ENCODE measurements at places on chromosomes 4 and X. TPM values are rescaled to one million over a fixed set of nuclear protein-coding genes. Genes with fewer than 3 reads are reported as not detected.

DNA sequence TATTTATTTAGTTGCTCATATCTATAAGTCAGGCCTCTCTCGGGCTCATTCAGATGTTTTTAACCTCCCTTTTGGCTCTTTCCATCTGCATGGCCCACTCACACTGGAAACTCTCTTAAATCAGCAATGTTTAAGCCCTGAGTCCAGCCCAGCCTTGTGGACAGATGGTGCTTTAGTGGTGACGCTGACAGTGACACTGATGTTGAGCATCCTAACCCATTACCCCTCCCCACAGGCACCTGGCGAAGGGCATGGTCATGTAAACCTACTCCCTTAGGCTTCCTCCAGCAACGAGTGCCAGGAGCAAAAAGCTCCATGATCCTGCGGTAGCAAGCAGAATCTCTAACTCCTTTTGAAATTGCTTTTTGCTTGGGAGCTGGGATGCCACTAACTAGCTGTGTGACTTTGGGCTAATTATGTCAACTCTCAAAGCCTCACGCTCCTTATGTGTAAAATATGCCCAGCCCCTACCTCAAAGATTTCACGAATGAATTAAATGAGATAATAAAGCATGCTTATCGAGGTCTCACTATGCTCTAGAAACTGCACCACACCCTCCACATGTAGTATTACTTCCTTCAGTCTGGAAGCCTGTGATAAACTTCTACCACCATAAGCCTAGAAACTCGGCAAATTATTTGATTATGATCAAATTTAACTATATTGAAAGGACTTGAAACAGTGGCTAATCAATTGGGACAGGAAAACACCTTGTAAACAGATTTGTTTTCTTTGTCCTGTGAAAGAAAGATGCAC, 569.4 kb downstream of the BCOR start:
- no peaks in the 10 kb centered on the region for H3K4me1 ChIP-seq
- no peak overlapping the region for H3K4me3 ChIP-seq
- no peaks in the 10 kb centered on the region for H3K27me3 ChIP-seq
- no peak for DNase-seq
- H3K27ac ChIP-seq: no peak overlapping the region

- H3K36me3 ChIP-seq: no peaks in the 10 kb centered on the region
- no peaks in the 10 kb centered on the region for H3K27me3 ChIP-seq
- H3K4me1 ChIP-seq: no peaks in the 10 kb centered on the region
- H3K4me3 ChIP-seq: no peak overlapping the region
- H3K27ac ChIP-seq: no peak overlapping the region
- no peak for DNase-seq
Measured at GRCh38 chr4:146592019-146592418, 46.7 kb upstream of the POU4F2 start.

DNA sequence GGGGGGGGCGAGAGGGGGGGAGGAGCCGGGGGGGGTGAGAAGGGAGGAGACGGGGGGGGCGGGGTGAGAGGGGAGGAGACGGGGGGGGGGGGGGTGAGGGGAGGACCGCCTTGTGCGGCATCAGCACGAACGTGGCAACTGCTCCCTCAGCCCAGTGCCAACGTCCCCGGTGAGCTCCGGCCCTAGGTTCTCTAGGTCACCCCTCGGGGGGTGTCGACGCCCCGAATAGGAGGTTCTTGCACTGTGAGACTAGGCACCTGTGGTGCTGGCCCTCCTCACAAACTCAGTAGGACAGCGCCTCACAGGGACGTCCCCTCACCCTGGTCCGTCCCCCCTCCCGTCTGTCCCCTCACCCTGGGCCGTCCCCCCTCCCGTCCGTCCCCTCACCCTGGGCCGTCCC, 21.5 kb upstream of the GTPBP6 start:
- no peak for DNase-seq
- no peaks in the 10 kb centered on the region for H3K27me3 ChIP-seq
- H3K4me3 ChIP-seq: no peak overlapping the region
- H3K27ac ChIP-seq: no peak overlapping the region

- no peaks in the 10 kb centered on the region for H3K4me1 ChIP-seq
- no peaks in the 10 kb centered on the region for H3K27me3 ChIP-seq
- H3K36me3 ChIP-seq: no peaks in the 10 kb centered on the region
- H3K27ac ChIP-seq: no peak overlapping the region
Measured at GRCh38 chr4:37780444-37781130, 45.9 kb upstream of the PGM2 start.

DNA sequence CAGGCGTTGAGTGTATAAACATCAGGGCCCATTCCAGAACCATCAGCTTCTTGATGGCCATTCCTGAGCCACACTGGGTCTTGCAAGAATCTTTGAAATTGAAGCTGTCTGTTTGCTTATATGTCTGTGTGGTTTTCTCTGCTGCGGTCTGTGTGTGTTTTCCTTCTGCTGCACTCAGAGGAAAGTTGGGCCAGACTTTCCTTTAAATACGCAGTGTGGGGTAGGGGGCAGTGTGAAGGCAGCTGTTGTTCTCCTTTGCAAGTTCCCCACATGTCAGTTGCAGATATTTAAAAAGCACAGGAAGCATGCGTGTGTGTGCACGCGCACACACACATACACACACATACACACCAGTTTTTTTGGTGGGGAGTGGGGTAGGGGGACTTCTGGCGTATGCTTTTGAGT, 32.1 kb downstream of the CCKAR start:
- no peaks in the 10 kb centered on the region for H3K27me3 ChIP-seq
- peak; percentile 54 for DNase-seq
- no peak overlapping the region for H3K27ac ChIP-seq
- H3K36me3 ChIP-seq: no peaks in the 10 kb centered on the region
- no peak overlapping the region for H3K4me3 ChIP-seq
- peaks cover 7% of the 10 kb centered on the region for H3K4me1 ChIP-seq

DNA sequence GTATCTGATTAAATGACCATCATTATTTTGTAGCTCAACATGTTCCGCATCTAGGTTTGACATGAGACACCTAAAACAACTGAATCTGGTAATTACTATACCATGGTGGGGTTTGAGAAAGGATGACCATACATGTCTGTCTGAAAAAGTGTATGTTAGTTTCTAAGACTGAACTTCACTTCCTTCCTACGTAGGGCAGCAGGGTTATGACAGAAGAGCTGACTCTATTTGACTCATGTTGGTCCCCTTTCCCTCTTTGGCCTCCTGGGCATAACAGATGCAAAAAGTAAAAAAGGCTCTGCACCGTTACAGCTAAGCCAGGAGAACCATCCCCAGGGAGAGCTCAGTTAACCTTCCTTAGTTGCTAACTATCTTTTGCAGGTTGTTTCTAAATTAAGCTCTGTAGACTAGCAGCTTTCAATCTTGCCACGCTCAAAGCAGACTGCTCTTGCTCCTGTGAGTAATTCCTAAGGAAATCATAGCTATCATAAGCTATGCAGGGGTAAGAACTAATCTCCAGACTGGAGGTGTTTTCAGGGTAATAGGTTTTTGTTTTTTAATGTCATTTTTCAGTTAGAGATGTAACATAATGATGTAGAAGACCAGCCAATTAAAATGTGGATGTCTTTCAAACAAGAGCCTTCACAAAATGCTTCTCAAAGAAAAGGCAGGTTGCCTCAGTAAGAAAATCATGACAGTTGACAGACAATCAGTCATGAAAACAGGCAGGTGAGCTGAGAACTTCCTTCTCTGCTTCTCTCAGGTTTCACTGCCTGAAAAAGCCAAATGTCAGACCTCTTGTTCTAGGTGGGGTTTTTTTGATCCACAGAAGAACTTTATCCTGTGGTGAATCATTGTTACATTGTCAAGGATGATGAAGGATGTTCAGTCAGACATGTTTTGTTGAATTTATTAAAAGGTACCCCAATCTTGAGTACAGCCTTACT, 66.9 kb upstream of the DAPP1 start:
- no peaks in the 10 kb centered on the region for H3K36me3 ChIP-seq
- H3K27ac ChIP-seq: no peak overlapping the region
- no peaks in the 10 kb centered on the region for H3K4me1 ChIP-seq
- no peak overlapping the region for H3K4me3 ChIP-seq
- H3K27me3 ChIP-seq: no peaks in the 10 kb centered on the region
- no peak for DNase-seq

DNA sequence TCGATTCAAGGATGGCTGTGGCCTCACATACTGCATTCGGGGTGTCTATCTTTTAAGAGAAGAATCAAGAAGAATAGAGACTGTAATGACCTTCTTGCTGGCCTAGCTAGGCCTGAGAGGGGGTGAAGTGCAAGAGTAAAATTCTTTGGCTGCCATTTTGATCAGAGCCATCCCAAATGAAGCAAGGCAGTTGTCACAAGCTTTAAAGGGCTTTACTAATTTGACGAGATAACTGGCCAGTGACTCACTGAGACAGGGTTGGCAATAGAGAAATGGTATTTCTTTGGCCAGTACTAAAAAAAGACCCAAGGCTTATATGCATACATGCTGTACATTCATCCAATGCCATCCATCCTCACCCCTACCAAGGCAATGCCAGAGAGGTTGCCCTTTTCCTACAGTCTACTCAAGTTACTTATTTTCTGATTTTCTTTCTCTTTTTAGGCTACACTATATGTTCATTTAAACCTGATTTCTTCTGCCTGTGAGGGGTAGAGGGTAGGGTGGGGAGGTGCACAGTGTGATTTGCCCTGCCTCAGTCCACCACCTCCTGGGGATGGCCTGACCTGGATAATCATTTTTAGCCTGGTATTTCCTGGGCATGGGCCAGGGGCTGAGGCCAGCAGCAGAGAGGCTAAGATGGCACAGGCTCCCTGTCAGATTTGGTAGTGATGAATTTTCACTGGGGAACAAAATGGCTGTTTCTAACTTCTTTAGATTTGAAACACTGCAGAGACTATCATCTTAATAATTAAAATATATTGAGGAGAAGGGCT, 32.2 kb downstream of the ATG4A start:
- H3K4me3 ChIP-seq: no peak overlapping the region
- H3K36me3 ChIP-seq: peaks cover 5% of the 10 kb centered on the region
- no peak overlapping the region for H3K27ac ChIP-seq
- H3K27me3 ChIP-seq: no peaks in the 10 kb centered on the region
- no peaks in the 10 kb centered on the region for H3K4me1 ChIP-seq
- DNase-seq: no peak

- DNase-seq: no peak
- H3K27me3 ChIP-seq: no peaks in the 10 kb centered on the region
- no peak overlapping the region for H3K27ac ChIP-seq
- no peaks in the 10 kb centered on the region for H3K4me1 ChIP-seq
Measured at GRCh38 chr4:82678051-82678450, 116.3 kb upstream of the TMEM150C start.

THOC2 gene
- 78.2 TPM for total RNA-seq

NPY5R gene
- total RNA-seq: 0.29 TPM

SLAIN2 gene
- total RNA-seq: 82.1 TPM

Data from left lung (tissue), 14 donors.